ENCODE measurements at places on chromosomes 5 and 9.
A peak's percentile ranks its signal among the peaks of the same experiment; 100 is the strongest.

- no peak for DNase-seq
These were observed 4.1 kb downstream of the ALDH1A1 start for GRCh38 chr9:72948575-72949243.

DNA sequence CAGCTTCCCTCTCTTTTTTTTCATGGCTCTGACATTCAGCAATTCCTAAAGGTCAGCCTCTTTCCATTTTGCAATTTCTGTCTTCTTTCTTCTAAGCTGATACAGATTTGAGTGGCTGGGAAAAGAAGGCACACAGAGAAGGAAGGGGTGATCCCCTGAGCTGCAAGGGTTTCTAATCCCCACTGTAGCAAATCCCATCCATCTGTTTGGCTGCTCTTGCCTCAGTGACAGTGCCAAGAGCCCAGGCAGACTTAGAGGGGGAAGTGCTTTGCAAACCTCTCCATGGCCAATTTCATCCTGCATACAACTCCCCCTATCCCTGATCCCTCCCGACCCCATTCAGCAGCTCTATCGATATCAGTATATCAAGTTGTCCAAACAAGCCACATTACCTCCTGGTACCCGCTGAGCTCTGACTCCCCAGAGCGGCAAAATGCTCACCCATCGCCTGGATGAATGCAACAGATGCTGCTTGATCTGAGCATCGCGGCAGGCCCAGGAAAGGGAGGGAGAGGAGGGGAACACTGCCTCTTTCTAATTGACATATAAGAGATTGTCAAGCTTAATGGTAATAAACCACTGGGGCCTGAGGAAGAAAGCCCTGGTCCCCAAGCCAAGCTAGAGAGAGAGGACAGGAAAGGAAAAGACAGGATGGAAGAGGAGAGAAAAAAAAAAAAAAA is 268.9 kb downstream of the ASTN2 start:
- DNase-seq, result no peak

DNA sequence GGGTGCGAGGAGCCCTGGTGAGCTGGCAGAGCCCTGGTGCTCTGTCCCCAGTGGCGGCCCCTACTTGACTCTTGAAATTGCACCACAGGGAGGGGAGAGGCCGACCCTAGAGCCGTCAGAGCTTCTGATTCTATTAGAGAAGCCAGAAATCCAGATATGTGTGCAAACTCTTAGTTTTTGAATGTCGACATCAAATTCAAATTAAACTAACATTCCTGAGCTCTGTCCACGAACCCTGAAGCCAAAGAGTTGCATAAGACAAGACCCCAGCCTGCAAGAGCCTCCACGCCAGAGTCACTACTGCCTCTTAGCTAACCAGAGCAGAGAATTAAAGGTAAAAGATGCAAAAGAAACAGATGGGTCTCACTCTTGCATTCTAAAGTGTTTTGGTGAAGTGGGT is 29.8 kb upstream of the MSX2 start:
- no peak for DNase-seq

DNA sequence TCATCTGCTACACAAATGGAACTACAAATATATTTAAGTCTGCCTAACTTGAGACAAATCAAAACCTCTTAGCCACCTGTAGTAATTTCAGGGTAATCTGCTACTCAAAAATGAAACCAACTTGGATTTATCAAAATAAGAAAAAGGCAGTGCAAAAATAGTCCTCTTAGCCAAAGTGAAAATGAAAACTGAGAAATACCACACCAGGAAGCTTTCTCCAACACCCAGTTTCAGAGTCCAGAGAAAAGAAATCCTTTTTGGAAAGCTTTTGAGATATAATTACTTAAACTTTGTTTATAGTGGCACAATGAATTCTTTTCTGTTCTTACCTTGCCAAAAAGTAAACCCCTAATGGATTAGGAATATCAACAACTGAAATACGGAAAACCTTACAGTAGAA is 990.4 kb downstream of the EFNA5 start:
- no peak for DNase-seq

- DNase-seq, result no peak
These were observed 134.9 kb upstream of the FBXL17 start for GRCh38 chr5:108516785-108517184.

- no peak for DNase-seq
These were observed 150.0 kb upstream of the CD180 start for GRCh38 chr5:67346611-67347010.

GRCh38 chr5:19987612-19988361 is at the start of gene CDH18:
TSS of gene CDH18 (minus strand) at chr5:19988200. CDS start at chr5:19838986, 149,214 bp downstream.
- no peak for DNase-seq

GRCh38 chr9:104747565-104748358 is at the start of gene NIPSNAP3A:
TSS of gene NIPSNAP3A (plus strand) at chr9:104747683. CDS start at chr9:104747793, 110 bp downstream.
- peak; percentile 75 for DNase-seq

- DNase-seq, result no peak
These were observed 25.5 kb upstream of the STXBP1 start for GRCh38 chr9:127586537-127586936.

DNA sequence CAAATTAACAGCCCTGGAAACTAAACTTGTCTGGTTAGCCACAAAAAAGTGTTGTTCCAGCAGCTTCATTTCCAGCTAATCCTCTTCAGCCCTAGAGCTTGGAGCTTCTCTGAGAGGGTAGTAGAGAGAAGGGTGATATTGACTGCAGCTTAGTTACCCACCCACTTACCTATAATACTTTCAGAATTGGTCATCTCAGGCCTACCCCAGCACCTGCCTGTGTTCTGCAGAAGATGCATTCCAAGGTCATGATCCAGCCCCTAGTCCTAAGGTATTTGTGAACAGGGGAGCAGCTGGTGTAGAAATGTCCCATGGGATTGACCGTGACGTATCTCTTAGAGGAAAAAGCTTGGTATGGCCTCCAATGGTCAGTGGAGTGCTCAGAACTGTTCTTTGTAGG is 289.0 kb downstream of the NR3C1 start:
- no peak for DNase-seq

DNA sequence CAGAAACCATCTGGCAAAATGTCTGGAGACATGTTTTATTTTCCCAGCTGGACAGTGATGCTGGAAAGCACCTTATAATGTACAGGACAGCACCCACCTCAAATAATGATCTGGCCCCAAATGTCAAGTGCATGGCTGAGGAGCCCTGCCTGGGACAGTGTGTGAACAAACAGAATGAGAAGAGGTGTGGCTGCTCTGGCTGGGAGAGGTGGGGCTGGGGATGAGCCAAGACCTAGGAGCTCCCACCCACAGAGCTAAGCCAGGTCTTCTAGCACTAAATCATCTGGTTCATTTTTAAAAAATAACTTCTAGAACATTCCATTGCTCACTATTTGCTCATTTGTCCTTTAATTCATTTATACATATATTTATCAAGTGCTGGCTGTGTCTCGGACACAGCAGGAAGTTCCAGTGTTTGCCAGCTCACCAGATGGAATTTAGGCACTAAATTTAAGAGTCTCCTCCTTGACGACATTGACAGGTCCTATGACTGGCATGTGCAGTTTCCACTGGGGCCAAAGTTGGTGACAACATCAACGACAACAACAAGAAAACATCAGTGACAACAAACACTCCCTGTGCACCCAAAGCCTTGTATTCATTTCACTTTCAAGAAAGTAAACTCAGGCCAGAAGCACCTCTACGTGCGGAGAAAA is 59.1 kb downstream of the GTF3C4 start:
- no peak for DNase-seq

DNA sequence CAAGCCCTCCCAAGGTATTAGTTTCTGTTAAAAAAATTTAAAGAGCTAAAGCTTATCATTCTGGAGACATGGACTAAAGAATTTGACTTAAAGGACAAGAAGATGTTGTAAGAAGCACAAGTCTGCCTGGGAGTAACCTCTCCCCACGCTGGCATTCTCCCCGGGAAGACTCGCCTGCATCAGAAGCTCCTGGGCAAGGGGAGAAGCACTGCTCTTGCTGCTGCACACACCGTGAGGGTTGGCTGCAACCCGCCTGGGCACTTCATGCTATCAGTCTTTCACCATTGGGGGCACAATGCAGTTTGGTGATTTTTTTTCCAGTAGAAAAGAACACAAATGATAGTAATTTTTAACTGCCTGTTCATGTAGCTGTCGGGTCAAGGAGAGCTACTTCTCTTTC is 192.5 kb upstream of the PANK3 start:
- DNase-seq, result no peak

GRCh38 chr5:178348356-178349074 is 115.9 kb upstream of the PHYKPL start:
- DNase-seq, result no peak

DNA sequence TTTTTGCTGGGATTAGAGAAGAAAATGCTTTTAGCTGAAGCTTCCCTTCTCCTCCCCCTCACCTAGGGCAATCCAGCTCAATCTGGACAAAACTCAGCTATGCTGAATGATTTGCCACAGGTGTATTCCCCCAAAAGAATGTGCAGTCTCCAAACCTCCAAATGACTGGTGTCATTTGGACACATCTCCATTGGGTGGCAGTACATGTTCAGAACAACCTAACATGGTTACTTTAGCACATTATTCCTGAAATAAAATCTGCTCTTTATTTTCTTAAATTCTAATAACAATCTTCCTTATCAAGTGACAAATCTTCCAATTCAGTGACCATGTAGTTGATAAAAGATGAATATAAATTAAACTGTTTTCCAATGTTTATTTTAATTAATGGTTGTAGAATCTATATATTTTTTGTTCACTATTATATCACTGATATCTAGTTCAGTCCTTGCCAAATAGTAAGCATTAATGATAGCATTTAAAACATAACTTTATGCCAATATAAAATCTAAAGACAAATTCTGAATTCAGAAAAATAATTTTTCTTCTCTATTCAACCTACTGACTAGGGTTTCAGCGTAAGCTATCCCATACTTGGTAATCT is 61.3 kb upstream of the MOCS2 start:
- no peak for DNase-seq

DNA sequence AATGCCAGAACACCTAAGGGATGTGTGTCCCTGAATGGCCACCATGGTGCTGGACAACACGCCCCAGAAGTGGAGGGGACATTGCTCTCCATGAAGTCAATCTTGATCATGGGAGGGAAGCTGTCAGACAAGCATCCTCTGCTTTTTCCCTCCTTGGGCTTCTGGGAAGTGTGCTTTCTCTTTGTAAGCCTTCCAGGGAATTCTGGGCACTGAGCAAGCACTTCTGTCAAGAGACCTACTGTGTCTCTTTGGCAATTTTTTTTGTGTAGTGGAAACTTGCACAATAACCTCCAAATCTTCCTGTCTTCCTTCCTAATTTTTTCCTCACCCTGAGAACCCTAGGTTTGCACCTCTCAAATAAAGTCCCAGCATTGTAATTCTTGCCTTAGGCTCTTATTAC is 132.0 kb downstream of the SEC61B start:
- DNase-seq, result no peak

DNA sequence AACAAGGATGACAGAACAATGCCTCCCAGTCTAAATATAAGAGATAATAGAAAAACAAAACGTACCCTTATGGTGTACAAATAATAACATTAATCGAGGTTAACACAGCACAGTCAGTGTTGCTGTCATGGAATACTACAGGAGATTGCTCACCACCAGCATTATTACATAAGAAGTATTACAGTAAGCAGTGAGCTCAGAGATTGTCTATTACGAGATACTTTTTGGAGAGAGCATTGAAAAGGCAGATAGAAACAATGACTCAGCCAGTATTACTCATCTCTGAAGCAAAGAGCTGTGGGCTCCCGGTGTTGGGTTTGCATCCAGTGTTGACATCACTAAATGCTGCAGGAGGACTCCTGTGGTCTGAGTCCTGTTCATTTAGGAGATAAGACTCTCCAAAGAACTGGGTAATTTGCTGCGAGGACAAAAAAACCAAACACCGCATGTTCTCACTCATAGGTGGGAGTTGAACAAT is 191.9 kb upstream of the SEMA6A start:
- no peak for DNase-seq

DNA sequence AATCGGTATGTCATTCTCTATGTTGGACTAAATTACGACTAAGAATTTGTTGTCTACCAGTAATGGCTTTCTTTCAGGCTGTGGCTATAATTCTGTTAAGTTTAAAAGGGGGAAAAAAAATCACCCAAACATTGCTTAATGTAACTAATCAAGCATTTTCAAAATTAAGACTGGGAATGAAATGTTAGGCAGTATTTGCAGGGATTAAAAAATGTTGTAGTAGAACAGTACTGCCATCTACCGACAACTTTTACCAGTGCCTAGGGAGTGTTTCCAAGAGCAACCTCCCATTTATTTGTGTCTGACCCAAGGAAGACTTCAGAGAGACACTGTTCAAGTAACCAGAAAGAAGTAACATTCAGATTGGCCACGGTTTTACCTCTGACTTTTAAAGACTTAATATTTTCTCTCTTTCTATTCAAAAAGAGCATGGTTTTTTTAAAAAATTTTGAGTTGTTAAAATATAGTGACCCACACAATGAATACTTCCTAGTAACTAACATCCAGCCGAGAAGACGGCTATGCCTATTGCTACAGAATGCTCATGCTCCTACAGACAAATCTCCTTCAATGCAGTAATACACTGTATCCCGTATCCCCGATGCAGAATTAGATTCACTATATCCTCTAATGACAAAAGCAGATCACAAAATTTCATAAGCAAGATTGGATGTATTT is 92.4 kb downstream of the ARL15 start:
- DNase-seq, result no peak

GRCh38 chr5:126189862-126190261 is 233.3 kb upstream of the GRAMD2B start:
- DNase-seq, result no peak

- no peak for DNase-seq
These were observed 60.7 kb downstream of the PARP8 start for GRCh38 chr5:50727149-50727496.

- DNase-seq, result no peak
These were observed 2.1 kb downstream of the SLC6A3 start for GRCh38 chr5:1443171-1443570.

GRCh38 chr5:133482028-133482427 is 130.3 kb downstream of the FSTL4 start:
- DNase-seq, result no peak

GRCh38 chr5:164650427-164650826 is 1145.0 kb downstream of the MAT2B start:
- DNase-seq, result no peak

DNA sequence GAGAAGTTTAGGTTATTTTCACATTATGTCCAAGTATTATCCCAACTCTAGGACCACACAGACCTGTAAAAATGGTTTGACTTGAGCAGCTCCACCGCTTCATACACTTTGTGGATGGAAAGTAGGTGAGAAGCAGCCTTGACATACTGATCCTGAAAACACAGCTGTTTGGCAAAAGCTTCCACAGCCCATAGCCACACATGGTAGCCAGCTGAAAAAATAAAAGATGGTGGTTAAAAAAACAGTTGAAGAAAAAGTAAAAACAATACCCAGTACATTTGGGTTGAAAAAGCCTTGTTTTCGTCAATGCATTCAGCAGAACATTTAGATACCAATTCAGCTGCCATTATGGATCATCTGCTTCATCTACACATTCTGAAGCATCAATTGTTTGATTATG is 36.7 kb downstream of the GEMIN5 start:
- no peak for DNase-seq

GRCh38 chr5:93599399-93600120 is 16.5 kb downstream of the NR2F1 start:
- DNase-seq, result no peak

- DNase-seq, result no peak
These were observed 157.6 kb upstream of the CCNH start for GRCh38 chr5:87570366-87570765.

GRCh38 chr5:172098046-172098445 is 90.0 kb downstream of the STK10 start:
- no peak for DNase-seq

GRCh38 chr5:101561018-101561417 is 657.9 kb upstream of the ST8SIA4 start:
- DNase-seq, result no peak
